ENCODE measurements at places on chromosomes 5 and 9.
A peak's percentile ranks its signal among the peaks of the same experiment; 100 is the strongest.

GRCh38 chr9:105296877-105297287 is 52.4 kb downstream of the SLC44A1 start:
- DNase-seq: no peak

- DNase-seq: no peak
Measured at GRCh38 chr5:67651180-67651579, 454.6 kb upstream of the CD180 start.

GRCh38 chr9:87573841-87574342 is 76.2 kb downstream of the DAPK1 start:
- no peak for DNase-seq

GRCh38 chr9:123929177-123929869 is 603 bp downstream of the DENND1A start:
- DNase-seq: peak; percentile 25

DNA sequence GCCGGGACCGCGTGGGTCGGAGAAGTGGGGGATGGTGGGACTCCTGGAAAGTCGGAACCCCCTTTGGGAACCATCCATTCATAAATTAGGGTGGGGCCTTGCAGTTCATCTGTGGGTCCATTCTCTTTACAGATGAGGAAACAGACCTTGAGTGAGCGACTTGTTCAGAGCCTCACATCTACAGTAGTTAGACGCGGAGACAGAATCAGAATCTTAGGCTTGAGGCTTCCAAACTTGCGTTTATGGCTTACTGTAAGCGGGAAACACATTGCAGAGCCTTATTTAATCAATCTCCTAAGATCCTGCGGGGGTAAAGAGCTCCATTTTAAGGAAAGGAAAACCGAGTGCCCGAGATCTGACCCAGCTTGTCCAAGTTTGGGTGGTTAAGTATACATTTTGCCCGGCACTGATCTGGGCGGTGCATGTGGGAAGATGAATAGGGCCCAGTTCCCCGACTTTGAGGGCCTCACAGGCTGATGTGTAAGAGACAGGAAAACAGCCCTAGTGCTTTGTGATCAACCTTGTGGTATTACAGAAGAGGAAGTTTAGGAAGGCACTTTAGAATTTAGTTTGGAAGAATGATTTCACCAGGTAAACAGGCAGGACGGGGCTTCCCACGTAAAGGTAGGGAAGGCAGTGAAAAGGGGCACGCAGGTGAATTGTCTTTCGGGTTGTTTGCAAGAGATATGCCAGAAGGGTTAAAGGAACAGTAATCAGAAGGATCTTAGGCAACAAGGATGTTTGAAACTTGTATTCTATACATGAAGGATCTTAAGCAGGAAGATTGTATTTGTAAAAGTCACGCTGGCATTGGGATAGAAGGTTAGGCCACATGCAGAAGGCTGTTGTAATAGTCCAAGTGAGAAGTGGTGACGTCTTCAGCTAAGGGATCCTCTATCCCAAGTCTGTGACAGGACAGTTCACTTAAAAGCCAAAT is 744 bp downstream of the TARS1 start:
- DNase-seq: peak; percentile 8

DNA sequence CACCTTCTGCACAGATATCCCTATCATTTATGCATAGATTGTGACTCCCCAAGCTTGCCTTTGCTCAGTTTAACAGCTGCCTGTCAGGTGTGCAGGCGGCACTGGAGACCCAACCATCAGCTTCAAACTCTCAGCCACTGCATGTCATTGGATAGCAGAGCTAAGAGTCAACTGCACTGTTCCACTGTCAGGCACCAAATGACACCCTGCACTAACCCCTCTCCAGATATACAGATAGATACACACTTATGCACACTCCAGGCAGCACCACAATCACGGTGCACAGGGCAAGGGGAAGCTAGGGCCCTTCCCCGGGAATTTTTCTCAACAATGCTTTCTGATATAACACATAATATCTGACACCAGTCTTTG is 142.3 kb downstream of the BNC2 start:
- no peak for DNase-seq

- no peak for DNase-seq
Measured at GRCh38 chr5:51573835-51574234, 190.6 kb downstream of the ISL1 start.

DNA sequence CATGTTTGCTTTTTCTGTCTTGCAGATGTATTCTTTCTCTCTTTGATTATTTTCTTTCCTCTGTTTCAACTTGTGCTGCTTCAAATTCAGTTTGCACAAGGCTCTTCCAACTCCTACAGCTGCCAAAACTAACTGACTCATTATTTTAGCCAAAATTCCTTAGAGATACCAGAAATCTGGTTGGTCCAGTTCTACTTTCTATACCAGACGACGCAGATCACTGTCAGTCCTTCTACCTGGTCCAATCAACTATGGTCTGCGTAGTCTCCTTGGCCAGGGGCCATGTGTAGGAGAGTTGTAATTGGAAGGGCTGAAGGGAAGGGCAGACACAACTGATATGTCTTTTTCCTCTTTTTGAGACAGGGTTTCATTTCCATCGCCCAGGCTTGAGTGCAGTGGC is 51.9 kb upstream of the JAK2 start:
- DNase-seq: peak; percentile 3

- no peak for DNase-seq
Measured at GRCh38 chr5:167897371-167897770, 394.1 kb upstream of the WWC1 start.

DNA sequence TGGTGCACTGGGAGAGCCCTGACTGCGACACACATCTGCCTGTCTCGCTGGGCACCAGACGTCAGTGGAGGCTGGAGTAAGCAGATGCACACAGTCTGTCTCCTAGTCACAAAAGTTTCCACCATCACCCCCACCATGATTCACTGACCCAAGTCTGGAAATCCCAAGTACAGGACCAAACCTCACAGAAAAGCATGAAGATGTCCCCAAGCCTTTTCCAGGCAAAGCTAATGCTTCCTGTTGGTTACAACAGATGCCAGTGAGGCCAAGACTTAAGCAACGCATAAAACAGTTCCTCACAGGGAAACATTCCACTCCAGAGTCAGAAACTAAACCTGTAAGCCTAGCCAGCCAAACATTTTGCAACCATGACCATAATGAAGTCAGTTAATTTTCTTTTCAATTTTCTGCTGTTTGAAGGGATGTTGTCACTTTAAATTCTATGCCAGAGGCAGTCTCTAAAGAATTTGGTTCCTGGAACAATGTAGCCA is 259.3 kb upstream of the SLC30A5 start:
- DNase-seq: no peak

DNA sequence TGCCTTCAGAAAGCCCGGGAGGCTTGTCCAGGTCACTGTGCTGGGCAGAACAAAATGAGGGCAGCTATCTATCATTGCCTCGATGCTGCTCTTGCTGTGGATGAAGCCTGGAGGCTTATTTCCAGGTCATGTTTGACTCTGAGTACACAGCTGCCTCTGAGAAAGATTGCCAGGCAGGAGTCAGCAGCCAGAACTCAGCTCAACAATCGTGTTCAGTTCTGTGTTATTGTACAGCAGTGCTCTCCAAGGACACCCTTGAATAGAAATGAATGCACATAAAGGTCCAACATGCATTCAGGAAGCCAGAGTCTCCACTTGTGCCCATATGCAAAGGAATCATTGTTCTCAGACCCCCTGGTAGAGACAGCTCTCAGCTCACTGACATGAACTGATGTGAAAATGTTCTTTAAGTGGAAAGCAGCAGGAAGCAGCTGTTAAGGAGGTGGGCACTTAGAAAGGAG is 61.7 kb upstream of the ZFR start:
- DNase-seq: no peak

- DNase-seq: no peak
Measured at GRCh38 chr5:56018832-56019231, 24.1 kb upstream of the IL6ST start.

- DNase-seq: peak; percentile 86
Measured at GRCh38 chr5:176660860-176661641, 13.8 kb downstream of the TSPAN17 start.

- DNase-seq: no peak
Measured at GRCh38 chr9:130983970-130984369, 25.0 kb upstream of the LAMC3 start.

GRCh38 chr9:36517131-36517530 is 55.6 kb upstream of the MELK start:
- DNase-seq: no peak

- DNase-seq: no peak
Measured at GRCh38 chr9:124593200-124593599, 86.0 kb upstream of the NR5A1 start.

GRCh38 chr5:2592766-2593165 is 158.7 kb downstream of the IRX2 start:
- DNase-seq: no peak

GRCh38 chr5:178323541-178323865 is 90.9 kb upstream of the PHYKPL start:
- DNase-seq: no peak

- DNase-seq: no peak
Measured at GRCh38 chr5:142955628-142956027, 185.5 kb downstream of the ARHGAP26 start.

DNA sequence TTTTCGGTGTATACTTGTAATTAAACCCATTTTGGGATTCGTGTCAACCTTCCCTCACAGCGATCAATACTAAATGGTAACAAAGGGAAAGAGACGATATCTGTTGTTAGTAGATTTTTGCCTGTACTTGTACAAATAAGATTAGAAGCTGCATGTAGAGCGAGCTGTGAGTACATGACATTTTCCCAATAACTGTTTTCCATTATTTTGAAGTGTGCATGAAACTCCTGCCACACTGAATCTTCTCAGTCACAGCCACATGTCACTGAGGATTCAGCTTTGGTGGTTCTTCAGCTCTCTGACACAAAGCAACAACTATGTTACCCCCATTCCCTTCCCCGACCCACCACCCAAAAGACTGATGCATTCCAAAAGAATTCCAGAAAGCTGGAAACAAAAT is 685.6 kb downstream of the EFNA5 start:
- no peak for DNase-seq

GRCh38 chr9:137431416-137431931 is 8.3 kb downstream of the NOXA1 start:
- DNase-seq: no peak

All from dorsolateral prefrontal cortex (tissue), 122 donors.